Activated CD4-positive, alpha-beta T cell treated with anti-CD3 and anti-CD28 coated beads for 24 hours (primary cell): ENCODE measurements at places on chromosomes 7 and 10.

DNA sequence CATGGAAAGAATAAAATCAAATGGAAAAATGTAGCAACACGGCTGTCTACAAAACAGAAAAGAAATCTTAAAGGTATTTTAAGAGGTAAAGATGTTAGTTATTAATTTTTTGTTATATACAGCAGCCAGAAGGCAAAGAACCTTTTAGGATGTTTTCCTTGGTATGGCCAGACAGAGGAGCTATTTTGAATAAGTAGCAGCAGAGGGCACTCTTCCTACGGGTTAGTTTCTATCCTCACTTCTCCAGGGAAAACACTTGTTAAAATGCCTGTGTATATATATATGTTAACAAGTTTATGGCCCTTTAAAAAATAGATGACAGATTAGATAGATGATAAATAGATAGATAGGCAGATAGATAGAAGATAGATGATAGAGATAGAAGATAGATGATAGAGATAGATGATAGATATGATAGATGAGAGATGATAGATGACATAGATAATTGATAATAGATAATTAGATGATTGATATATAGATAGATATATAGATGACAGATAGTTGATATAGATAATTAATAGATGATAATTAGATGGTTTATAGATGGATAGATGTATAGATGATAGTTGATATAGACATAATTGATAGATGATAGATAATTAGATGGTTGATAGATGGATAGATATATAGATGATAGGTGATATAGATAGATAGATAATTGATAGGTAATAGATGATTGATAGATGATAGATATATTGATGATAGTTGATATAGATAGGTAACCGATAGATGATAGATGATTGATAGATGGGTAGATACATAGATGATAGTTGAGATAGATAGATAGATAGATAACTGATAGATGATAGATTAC lies 57.8 kb upstream of the WIPF3 start:
- no peak for DNase-seq

DNA sequence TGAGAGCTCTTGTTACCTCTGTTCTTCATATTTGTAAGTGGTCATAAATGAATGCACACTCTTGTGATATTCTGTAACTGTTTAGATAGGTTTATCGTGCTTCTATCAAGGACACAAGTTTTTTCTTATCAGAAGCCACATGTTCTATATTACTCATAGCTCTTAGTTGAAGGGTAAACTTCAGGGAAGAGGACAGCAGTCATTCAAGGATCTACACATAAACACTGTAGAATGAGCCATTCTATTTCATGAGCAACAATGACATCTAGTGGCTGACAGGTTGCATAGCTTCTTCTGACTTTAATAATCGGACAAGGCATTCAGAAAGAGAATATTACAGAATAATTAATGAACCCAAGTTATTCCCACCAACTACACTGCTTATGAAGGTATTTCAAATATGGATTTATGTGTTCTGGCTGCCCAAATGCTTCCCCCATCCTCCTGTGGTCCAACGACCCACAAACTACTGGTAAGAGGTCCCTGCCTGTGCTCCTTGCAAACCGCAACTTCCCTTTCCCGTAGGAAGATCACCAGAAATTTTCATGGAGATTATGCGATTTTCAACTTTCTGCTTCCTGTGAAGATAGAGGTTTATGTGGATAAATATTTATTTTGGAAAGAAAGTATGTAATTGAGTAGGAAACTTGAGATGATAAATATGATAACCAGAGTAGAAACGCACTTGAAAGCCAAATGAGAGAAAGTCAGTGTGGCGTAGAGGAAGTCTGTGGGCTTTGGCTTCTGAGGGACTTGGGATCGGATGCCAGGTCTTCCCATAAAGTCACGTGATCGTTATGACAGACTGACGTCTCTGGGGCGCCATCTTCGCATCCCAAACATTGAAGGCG lies 16.8 kb upstream of the ABCB5 start:
- DNase-seq, result no peak

GRCh38 chr7:128055637-128056036 lies 24.4 kb upstream of the LRRC4 start:
- DNase-seq, result no peak

GRCh38 chr7:22809902-22810642 lies 12.6 kb downstream of the TOMM7 start:
- no peak for DNase-seq

DNA sequence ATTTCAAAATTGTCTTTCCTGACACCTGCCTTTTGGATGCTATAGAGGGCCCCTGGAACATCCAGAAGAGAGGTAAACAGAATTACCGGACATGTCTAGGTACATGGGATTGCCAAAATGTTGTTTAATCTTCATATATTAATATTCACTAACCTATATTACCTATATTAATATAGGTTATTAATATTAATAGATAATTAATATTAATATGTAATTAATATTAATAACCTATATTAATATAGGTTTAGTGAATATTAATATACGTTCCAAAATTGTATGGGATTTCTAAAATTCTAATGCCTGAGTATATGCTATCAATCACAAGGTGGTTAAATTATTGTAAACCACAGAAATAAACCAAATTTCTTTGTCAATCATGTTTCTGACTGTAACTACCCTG lies 17.4 kb downstream of the TOMM7 start:
- DNase-seq, result no peak
